ENCODE measurements at places on chromosomes 5 and 9.
A peak's percentile ranks its signal among the peaks of the same experiment; 100 is the strongest.

- DNase-seq = no peak
Measured at GRCh38 chr9:89277454-89277853, 33.5 kb upstream of the CKS2 start.

DNA sequence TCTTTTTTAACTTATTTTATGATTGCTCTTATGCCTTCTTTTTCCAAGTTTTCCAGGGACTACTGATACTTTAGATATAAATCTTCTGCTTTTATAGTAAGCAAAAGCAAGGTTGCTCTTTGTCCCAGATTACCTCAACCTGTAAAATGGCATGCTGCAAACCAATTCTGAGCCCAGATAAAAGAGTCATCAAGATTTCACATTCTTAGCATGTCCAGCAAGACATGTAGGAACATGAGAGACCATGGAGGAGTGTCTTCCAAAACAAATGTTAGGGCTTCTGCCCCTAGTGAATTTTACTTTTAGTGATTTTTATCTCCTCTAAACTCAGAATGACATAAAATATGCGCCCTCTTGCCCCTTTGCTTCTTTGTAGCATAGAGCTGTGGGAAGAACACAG, 7.0 kb upstream of the CDC20B start:
- no peak for DNase-seq

DNA sequence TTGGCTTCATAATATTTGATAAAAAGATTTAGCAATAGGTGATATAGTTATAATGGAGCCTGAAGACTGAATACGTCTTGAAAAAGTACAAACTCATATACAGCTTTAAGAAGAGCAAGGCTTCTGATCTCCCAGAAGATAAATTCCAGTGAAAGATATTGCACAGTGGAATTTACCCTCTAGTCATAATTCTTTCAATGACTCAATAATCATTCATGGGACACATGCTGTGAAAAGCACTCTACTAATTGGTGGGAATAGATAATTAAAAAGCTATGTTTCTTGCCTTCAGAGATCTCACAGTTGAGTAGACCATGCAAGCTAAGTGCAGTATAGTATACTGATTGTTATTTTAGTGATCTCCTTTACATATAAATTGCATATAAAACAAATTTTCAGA, 538.6 kb upstream of the CYLC2 start:
- DNase-seq = no peak

DNA sequence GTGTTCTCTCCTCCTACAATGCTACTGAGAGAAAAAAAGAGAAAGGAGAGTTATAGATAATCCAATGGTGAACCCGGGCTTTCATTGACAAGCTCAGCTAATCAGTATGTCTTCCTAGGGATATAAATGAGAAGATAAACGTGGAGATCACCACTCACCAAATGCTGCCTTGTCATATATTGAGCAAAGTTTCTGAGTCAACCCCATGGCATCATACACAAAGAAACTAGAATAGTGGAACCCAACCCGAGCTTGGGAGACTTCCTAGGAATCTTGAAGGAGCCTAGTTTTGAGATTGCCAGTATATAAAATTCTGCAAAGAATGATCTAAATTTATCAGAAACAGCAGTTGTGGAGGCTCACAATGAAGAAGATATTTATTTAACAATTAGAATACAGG, 47.8 kb downstream of the PTPN3 start:
- no peak for DNase-seq

DNA sequence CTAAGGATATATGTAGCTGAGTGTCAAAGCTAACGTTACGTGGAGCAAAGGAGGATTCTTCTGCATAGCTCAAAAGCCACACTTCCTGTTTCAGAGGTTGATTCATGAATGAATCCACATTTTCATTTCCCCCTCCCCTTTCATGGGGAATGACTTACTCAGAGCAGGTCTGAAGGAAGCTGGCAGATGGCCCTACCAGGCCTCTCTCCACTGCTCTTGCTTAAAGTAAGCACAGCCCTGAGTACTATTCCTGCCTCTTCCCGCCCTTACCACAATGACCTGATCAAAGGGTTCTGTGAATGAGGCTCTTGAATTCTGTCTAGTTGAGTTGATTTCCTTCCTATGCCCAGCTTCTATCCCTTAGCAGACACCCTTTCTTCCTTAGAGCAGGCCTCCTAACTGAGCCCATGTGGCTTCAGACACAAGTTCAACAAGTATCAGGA, 6.3 kb downstream of the IGIP start:
- DNase-seq = no peak

- no peak for DNase-seq
Measured at GRCh38 chr5:2293906-2294305, 411.2 kb upstream of the IRX4 start.

DNA sequence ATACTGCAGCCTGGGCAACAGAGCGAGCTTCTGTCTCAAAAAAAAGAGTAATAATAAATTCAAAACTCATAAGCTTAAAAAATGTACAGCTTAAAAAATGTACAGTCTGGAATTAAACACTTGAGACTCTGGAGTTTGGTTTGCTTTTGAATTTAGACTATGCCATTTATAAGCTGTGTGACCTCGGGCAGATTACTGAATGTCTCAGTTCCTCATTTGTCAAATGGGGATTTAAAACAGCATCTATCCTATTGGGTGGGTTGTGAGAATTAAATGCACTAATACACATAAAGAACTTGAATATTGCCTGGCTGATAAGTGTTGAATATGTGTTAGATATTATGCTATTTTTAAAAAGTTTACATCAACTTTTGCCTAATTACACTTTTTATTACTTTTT, 98.4 kb downstream of the SCAMP1 start:
- DNase-seq = no peak

DNA sequence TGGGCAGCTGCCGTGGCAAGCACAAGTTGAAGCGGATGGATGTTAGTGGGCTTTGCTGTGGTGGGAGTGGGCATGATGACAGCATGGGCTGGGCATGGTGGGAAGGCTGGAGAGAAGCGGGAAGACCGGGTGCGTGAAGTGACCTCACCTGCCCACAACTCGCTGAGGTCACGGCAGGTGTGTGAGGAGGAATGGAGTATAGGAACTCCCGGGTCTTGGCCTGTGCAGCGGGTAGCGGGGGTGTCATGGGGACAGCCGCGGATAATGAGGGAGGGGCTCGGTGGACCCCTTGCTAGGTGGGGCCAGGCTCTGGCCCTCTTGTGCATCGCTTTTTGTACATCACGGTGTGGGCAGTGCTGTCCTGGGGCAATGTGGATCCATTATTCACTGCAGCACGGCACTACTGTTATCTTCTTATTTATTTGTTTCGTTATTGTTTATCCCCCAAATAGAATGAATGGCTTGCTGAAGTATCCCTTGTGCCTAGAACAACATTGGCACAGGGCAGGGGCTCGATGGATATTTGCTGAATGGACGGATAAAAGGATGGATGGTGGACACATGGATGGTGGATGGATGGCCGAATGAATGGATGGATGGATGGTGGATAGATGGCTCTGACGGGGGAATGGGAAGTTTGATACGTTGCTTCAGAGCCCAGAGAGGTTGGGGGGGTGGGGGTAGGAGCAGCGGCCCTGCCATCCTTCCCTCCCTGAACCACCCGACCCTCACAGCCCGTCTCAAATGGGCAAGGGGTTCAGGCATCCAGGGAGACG, 14.6 kb downstream of the PROP1 start:
- no peak for DNase-seq

DNA sequence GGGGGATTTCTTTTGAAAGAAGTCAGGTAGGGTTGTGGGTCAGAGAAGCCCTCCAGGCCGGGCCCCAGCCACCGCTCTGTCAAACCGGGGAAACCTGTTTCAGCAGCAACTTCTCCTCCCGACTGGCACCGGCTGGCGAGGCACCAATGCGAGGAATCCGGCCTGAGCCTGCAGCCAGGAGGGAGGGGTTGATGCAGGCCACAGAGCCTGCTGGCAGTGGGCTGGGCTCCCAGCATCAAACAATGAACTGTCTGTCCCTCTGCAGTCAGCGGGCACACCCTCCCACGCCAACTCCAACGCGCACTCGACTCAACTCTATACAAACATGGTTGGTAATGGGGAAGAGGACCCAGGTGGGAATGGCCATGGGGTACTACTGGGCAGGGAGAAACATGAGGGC, 12.1 kb downstream of the PCDH1 start:
- DNase-seq = no peak

DNA sequence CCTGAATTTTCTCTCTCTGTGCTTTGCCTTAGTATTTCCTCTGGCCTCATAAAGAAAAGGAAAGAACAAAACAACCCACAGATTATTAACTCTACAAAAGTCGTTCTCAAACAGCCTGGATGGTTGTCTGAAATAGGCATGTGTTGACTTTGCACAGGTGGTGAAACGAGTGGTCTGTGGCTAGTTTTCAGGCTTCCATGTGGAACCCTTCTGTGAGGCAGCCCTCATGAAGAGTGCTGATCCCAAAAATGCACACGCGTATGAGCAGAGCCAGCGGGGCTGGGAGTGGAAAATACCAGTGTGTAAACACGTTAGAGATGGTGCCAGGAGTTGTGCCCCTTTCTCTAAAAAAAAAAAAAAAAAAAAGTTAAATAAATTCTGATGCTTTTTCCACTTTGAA, 4.9 kb upstream of the PSAT1 start:
- no peak for DNase-seq

DNA sequence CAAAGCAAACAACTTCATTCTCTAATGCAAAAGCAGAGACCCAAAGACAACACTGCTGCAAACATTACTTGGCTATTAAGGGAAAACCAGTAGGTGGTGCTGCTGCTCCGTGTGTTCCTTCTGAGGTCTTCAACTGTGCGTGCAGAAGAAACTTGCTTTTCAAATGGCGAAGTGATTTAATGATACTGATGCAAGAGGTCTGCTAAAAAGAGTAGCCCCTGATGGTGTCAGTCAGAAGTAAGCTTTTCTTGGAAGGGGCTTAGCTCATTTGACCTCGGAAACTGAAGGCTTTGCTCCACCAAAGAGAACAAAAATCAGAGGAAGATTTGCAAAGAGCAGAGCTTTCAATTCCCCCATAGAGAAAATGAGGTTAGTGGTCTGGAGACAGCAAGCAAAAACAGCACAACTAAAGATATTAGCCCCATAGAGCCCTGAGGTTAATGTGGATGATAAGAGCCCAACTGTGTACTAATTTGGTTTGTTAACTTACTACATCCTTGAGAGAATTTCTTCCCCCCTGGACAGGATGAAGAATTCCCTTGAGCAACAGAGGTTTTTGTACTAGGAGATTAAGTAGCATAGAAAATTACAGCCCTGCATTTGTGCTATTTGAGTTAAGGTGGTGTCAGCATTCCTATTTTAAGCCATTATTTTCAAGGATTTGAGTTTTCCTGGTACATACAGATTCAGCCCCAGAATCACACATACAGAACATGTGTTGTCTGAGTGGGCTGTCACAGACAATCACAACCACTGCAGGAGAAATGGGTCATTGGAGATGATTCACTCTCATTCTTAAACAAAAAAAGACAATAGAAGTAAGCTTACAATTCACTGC, 153.2 kb upstream of the C9orf72 start:
- no peak for DNase-seq

DNA sequence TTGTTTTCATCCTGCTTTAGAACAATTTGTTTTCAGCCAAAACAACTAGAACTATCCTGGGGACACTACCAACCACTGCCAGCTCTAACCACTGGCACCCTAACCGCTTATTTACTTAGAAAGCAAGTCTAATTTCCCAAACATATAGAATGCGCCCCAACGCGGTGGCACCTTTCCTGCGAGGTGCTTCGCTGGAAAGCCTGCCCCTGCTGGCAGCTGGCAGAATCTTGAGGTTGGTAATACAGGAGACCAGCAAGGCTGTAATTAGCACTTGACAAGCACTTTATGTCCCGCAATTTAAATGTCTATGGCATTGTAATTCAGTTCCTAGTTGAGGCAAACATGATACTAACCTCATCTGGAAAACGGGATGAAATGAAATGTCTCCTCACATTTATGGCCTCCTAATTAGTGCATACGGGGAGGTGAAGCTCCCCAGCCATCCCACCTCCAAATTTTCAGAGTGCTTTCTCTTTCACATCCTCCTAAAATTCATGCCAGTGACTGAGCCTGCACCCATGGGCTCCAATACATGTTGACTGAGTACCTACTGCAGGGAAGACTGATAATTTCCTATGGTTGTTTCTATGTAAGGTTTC, 30.4 kb downstream of the GABBR2 start:
- no peak for DNase-seq

DNA sequence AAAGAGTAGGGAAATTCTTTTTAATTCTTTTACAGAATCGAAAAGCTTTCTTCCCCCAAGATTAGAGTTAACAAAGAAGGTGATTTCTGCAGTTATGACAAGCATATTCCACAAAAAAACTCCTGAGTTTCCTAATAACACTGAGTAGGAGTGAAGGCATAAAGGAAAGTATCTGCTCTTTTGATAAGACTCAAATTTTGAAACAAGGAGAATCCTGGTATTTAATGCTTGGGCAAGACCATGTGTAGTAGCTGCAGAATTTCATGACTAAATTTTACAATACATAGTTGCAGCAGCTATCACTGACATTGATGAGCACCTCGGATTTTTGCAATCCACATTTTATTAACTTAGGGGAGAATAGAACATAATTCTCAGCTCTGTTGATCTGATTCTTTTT, 92.6 kb downstream of the MARCHF3 start:
- no peak for DNase-seq

GRCh38 chr5:63233361-63233760, 654.7 kb downstream of the LRRC70 start:
- DNase-seq = no peak

GRCh38 chr9:136485049-136486045, 2.5 kb upstream of the SEC16A start:
- DNase-seq = peak; percentile 73

DNA sequence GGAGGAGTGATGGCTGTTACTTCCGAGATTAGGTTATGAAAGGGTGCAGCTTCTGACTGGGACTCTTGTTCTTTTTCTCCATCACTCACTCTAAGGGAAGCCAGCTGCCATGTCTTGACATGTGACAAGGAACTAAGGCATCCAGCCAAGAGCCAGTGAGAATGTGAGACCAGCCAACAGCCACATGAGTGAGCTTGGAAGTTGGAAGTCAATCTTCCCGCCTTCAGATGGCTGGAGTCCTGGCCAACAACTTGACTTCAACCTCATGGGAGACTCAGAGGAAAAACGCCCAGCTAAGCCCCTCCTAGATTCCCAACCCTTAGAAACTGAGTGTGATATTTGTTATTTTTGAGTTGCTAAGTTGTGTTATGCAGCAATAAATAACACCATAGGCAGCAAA, 201.1 kb downstream of the SNX18 start:
- DNase-seq = no peak

GRCh38 chr5:77849308-77849900, 73.3 kb upstream of the TBCA start:
- no peak for DNase-seq

DNA sequence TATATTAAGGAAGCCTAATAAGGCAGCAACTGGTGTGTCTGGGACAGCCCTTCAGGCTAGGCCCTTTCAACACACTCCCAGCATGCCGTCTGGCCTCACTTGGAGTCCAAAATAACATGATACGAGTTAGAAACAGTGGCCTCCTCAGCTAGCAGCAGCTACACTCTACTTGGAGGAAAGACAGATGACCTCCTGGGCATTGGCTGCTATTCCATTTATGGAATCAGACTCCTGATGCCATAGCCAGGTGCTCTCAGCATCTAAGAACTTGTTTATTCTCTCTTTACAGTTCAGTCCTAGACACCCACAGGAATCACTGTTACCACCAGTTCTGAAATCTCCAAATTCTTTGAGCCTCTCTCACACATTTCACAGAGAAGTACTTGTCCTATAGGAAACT, 31.8 kb downstream of the RUSC2 start:
- DNase-seq = no peak

GRCh38 chr5:95727764-95728191, 3.4 kb upstream of the RHOBTB3 start:
- no peak for DNase-seq

- no peak for DNase-seq
Measured at GRCh38 chr5:42874621-42875198, 63.0 kb upstream of the SELENOP start.

Measured in activated effector memory CD4-positive, alpha-beta T cell treated with Interleukin-2 at 50 U/mL for 16 hours (primary cell).